Fibroblast of skin of left biceps (primary cell): ENCODE measurements at places on chromosomes 5 and 9.

GRCh38 chr5:35640623-35641022 lies 23.0 kb downstream of the SPEF2 start:
- DNase-seq, result no peak

DNA sequence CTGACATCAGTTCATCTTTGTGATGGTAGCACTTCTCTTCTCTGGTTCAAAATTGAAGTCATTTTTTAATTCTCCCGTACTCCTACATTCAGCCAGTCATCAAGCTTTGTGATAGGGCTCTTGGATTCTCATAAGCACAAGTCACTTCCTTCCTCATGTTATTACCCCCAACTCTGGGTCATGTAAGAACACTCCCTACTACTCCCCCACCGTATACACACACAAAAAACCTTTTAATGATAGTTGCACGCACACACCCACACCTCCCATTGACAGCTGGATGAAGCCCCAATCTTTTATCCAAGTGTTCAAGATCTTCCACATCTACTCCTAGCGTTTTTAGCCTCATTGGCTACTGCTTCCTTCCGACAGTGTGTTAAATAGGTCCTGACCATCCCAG lies 16.8 kb downstream of the KDM3B start:
- DNase-seq, result no peak

GRCh38 chr9:70802758-70803436 lies 318.5 kb downstream of the TRPM3 start:
- DNase-seq, result no peak

DNA sequence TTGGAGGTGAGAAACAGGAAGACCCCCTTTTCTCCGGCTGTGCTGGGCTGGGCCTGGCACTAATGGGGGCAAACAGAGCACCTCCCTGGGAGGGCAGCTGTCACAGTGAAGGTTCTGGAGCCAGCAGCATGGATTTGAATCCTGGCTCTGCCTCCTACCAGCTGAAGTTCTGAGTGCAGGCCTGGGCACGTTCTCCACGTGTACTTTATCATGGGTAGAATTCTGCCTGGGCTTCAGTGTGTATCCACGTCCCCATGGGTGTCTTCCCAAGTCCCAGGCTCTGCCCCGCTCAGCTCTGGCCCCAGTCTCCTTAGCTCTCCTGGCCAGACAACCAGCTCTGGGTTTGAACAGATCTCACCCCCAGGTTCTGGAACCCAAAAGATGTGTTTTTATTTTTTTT lies 223.2 kb downstream of the PBX3 start:
- no peak for DNase-seq

GRCh38 chr5:40378396-40379177 lies 301.1 kb upstream of the PTGER4 start:
- DNase-seq, result no peak

DNA sequence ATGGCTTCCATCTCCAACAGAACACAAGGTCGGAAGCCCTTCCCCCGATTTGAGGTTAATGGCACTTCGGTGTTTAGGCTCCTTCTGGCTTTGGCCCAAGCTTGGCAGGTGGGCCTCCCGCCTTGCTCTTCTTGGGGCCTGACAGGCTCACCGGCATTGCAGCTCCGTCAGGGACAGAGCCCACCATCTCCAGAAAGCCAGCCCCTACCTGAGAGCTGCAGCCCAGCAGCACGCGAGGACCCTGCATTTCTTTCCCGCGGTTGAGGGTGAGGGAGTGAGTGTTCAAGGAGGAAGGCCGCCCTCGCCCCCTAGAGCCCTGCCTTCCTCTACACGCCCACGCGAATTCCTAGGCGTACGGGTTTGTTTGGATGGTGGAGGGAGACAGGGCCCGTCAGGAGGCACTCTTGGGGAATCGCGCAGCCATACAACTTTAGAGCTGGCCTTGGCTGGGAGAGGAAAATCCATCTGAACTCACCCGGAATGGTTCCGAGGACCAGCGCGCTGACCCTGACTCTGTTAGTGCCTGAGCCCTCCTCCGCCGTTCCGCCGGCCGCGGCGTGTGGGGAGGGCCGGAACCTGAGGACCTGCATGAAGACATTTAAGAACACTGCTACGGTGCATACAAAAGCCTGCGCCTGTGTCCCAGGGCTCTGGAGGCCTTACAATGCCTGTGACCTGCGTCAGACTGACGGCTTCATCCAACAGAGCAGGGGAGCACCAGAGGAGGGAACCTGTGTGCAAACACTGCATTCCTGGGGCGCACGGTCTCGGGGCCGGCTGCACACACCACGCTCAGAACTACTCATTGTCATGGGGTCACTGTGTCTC lies 73.8 kb downstream of the MRPL36 start:
- no peak for DNase-seq

DNA sequence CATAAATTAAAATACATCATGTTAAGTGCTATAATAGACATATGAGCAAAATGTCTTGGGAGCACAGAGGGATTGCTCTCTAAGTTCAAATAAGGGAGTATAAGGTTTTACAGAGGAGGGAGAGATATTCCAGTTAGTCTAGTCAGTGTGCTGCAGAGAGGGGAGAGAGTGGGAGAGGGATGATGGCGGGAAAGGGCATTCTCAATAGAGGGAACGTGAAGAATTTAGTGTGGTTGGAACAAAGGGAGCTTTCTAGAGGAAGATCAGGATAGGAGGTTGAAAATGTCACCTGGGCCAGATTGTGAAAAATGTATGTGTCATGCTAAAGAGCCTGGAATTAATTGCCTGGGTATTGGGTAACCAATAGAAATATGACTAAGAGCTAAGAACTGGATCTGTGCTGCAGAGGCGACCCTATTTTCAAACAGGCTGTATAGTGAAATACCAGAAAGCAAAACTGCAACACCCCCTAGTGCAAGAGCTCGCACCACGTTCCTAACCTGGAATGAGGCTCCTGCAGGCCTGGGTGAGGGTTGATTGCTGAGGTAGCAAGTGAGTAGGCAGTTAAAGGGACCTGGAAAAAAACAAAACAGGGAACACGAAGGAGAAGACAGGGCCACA lies 791.8 kb upstream of the C9orf72 start:
- peak; percentile 51 for DNase-seq

DNA sequence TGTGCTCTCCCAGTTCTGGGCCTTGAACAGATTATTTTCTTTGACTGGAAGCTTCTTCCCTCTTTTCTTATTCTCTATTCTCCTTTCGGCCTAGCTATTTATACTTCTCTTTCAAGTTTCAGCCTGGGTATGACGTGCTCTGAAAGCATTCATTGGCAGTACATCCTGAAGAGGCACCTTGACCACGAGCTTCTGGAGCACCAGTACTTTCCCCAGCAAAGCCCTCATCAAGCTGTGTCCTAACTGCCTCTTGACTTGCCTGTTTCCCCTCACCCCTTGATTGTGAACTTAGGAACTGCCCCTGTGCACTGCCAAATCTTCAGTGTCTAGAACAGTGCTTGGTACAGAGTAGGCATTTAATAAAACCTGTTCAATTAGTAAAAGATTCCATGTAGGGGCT lies 154.9 kb downstream of the KCTD16 start:
- no peak for DNase-seq

DNA sequence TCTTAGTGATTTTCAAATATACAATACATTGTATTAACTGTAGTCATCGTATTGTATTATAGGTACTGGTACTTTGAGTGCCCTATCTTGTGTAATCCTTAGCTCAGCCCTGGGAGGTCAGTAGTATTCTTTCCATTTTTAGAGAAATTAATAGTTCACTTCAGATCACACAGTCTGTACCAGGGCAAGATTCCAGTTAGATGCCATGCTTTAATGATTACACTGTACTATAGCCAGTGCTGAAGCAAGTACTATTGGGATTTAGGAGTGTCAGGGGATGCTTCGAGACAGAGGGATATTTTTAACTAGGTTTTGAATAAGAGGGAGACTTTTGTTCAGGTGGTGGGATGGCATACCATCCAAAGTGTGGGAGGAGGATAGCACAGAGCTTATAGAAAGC lies 41.0 kb upstream of the SLC27A6 start:
- DNase-seq, result no peak

- no peak for DNase-seq
These were observed 133.0 kb downstream of the WNK2 start for GRCh38 chr9:93316726-93317494.

- no peak for DNase-seq
These were observed 9.6 kb downstream of the LAMC3 start for GRCh38 chr9:131018621-131019020.
